CD4-positive, alpha-beta T cell treated with Interleukin-17A for 1 hour (primary cell): ENCODE measurements at places on chromosomes 1 and 21.

GRCh38 chr1:167467126-167467710 lies 51.1 kb downstream of the CD247 start:
- no peak for DNase-seq

DNA sequence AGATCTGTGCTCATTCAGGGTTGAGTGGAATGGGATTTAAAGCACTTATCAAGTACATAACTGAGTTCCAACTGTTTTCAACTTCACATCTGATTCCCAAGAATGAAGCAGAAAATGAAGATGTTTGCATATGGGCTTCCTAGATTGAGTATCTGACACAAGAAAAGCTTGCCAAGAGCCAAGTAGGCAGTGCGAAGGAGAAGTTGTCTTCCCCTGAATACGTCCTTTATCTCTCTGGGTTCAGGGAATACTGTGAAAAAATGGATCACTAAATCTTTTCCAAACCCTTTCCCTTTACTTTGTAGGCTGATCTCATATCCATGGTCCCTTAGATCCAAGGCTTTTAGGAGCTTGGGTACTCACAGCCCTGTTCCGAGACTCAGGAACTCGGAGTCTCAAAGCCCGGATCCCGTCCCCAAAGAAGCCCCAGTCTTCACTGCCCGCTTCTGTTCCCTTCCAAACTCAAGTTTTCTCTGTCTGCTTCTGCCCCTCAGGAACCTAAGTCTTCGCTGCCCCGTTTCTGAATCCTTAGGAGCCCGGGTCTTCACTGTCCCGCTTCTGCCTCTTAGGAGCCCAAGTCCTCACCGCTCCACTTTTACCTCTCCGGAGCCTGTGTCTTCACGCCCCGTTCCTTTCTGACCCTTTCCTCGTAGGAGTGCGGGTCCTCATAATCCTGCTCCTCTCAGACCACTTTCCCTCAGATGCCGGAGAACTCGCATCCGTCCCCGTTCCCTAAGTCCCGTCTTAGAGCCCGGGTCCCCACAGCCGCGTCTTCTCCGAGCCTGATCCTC lies 616 bp downstream of the TAF12 start:
- no peak for DNase-seq

DNA sequence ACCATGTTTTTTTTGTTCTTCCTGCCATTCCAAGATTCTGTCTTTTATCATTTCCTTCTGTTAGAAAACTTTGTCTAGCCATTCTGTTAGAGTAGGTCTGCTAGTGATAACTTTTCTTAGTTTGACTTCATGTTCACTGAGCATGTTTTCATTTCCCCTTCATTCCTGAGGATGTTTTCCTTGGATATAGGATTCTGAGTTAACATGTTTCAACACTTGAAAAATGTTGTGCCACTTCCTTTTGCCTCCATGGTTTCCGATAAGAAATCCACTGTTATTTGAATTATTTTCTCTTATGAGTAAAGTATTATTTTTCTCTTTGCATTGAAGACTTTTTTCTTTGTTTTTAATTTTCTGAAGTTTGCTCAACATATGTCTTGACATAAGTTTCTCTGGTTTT lies 66.7 kb downstream of the ATP1A1 start:
- no peak for DNase-seq

GRCh38 chr1:234562334-234562733 lies 47.6 kb downstream of the IRF2BP2 start:
- DNase-seq, result no peak

- no peak for DNase-seq
These were observed 102.0 kb downstream of the KIF14 start for GRCh38 chr1:200518524-200518923.

- no peak for DNase-seq
These were observed 35.8 kb upstream of the OLFM3 start for GRCh38 chr1:102032534-102032933.

DNA sequence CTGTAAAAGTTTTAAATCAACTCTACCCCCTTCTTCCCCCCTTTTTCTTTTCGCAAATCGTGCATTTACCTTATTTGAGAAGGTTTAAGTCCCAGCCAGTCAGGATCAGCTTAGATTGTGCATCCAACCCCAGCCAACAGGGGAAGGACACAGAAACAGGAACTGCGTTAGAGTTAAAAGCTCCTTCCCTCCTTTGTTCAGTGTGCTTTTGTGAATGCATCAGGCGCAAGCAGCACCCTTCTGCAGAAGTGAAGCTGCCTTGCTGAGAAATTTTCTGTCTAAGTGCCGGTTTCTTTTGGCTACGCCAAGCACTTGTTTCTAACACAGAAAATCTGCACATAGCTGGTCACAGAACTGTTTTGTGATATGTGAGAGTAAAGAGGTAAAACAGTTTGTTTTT lies 56.2 kb upstream of the PRRC2C start:
- no peak for DNase-seq

GRCh38 chr1:119160409-119160808 lies 20.0 kb upstream of the WARS2 start:
- no peak for DNase-seq

GRCh38 chr1:235176486-235176885 lies 15.4 kb upstream of the RBM34 start:
- no peak for DNase-seq

DNA sequence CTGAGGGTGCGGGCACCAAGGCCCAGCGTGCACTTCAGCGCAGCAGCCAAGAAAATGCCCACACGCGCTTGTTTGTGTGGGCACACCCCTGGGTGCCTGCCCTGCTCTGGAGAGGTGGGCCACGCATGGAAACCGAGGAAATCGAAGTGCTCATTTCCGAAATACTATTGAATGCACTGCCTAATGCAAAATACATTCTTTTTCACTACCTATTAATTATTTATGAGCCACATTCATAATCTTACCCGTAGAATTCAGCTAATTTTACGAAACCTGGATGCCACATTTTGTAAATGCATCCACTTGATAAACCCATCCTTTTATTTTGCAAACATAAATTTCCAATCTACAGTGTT lies 4.8 kb downstream of the DSCAM start:
- DNase-seq, result no peak

DNA sequence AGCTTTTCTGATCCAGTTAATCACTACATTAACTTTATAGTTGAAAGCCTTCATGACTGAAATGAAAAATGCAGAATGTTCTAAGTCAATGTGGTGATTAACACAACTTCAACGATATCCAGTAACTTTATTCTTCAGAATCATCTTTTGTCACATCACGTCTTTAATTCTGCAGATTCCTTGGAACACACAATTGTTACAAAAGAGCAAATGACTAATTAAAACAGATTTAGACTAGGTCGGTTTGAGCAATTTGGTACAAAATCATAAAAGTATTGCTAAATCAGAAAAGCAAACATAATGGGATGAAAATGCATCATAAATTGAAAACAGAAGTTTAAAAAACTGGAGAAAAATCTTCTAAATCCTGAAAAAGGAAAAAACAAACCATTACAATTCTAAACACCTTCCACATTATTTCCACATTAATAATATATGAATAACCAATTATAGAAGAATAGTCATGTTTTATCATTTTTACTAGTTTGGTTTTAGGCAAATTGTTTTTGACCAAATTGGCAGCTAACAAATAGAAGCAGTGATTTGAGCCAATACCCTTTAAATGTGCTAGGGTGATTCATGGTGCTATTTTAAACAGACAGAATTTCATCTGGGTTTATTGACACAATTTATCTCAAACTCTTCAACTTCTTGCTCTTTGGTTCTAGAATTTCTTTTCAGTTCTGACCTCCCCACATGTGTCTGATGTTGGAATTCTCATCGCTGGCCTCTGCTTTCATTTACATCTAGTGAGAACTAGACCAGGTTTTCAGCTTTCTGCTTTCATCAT lies 468.1 kb upstream of the PTBP2 start:
- DNase-seq, result no peak

DNA sequence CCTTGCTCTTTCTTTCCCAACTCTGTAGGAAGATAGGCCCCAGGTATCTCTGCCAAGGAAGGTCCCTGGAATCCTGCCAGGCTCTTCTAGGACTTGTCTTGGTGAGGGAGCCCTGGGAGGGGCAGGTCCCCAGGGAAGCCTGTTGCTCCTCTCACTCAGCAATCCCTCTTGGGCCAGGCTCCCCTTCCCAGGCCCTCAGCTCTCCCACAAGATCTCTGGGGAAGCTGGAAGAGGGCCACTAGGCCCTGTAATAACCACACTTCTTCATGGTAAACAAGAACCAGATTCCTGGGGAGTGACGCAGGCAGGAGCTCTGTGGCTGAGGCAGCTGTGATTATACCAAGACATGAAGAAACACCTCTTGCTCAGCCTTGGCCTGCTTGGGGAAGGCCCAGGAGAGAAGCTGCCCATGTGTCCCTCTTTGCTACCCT lies 9.9 kb upstream of the MAPKAPK2 start:
- no peak for DNase-seq

- DNase-seq, result no peak
These were observed 5.1 kb upstream of the EPHB2 start for GRCh38 chr1:22705586-22705985.

DNA sequence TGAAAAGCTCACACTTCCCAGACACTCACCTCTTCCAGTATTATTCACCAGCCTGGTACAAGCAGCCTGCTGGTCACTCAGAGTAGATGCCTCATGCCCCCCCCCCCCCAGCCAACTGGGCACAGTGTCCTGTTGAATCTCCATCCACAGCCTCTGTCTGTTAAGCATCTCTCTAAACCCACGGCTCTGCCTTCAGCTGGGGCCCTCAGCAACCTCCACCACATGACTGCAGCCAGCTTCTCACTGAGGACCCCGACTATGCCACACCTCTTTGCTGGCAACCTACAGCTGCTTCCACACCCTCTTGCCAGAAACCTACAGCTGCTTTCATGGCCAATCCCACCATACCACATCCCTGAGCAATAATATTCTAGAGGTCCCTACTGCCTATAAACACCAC lies 113.1 kb downstream of the RHOU start:
- no peak for DNase-seq

DNA sequence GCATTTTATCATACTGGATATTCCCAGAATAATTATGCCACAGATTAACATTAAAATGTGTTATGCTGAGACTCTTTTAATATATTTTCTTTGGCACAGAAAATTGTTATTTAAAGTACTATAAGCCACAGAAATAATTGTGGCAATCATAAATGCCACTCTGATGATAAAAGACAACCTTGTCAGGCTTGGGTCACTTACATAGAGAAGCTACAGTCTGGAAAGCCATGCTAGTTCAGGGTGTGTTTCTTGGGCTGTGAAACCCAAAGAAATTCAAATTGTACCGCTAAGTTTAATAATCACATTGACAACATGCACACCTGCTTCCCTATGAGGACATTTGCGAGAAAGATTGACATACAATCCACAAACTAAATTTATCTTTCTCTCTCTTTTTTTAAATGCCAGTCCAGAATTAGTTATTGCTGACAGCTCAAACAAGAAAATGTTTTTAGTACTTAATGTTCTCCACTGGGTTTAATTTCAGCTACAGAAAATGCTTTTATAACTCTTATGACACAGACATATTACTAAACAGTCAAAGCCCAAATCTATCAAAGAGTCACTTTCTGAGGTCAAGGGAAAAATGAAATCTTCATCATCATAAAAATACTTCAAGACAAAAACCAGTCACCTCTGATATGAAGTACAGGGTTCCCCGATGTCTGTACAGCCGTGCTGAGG lies 38.7 kb downstream of the TTC13 start:
- DNase-seq, result no peak

DNA sequence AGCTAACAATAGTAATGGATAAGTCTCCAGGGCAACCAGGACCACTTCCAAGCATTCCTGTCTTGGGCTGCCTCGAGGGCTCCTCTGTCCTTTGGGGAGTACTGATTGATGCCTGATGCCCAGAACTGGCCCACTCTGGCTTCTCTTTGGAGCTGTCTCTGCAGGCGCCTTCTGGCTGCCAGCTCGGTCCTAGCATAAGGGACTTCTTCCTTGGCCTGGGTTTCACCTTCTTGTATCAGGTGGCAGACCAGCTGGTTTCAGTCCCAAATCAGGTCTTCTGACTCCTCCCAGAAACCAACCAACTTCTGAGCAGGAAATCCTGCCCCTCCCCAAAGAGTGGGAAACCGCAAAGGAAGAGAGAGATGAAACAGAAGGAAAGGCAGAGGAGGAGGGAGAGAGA lies 10.6 kb downstream of the G0S2 start:
- peak; percentile 66 for DNase-seq

GRCh38 chr1:108107658-108108057 lies 92.5 kb downstream of the SLC25A24 start:
- peak; percentile 36 for DNase-seq

DNA sequence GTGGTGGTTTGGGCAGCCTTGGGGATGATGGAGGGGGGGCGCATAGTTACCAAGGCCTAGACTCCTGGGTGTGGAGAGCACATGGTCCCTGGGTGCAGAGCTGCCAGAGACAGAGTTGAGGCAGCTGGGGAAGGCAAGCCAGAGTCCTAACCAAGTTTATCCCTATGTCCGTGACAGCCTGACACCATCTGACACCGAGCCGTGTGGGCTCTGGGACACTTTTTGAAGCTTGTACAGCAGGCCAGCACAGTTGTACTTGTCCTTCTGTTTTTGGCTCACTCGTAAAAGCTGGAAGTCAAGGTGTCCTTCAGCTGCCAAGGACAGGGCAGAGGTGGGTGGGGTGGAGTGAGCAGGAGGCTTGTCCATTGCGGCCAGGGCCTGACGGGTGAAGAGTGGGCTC lies 28.5 kb downstream of the SLC26A9 start:
- DNase-seq, result no peak

DNA sequence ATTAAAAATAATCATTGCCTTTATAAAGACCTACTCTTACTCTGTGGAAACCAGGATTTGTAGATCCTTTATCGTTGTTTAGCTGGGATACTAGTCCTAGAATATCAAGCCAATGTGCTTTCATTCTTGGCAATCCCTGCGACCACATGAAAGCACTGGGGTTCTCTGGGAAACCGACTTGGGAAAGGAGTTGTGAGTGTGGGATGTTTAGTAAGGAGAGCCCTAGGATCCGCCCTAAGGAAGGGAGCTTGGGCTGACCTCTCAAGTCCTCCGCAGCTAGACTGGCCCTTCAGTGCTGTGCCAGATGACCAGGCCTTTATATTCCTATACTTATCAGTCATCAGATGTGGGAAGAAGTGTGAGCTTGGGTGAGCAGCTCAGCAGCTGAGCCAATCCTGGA lies 5.2 kb upstream of the KRTAP19-8 start:
- DNase-seq, result no peak

- DNase-seq, result no peak
These were observed 83.1 kb upstream of the AJAP1 start for GRCh38 chr1:4571263-4571662.
